Inflammatory macrophage treated with lipopolysaccharide for 4 hours (primary cell): ENCODE measurements at places on chromosomes 3 and 15.

GRCh38 chr3:4838621-4839022 is 140.6 kb upstream of the BHLHE40 start:
- DNase-seq: no peak

GRCh38 chr15:42063122-42063848 is 31.1 kb downstream of the PLA2G4D start:
- no peak for DNase-seq

- DNase-seq: no peak
These were observed 32.1 kb upstream of the WDR72 start for GRCh38 chr15:53791581-53791980.

- peak; percentile 26 for DNase-seq
These were observed 70.6 kb downstream of the GOLIM4 start for GRCh38 chr3:168025076-168025475.

DNA sequence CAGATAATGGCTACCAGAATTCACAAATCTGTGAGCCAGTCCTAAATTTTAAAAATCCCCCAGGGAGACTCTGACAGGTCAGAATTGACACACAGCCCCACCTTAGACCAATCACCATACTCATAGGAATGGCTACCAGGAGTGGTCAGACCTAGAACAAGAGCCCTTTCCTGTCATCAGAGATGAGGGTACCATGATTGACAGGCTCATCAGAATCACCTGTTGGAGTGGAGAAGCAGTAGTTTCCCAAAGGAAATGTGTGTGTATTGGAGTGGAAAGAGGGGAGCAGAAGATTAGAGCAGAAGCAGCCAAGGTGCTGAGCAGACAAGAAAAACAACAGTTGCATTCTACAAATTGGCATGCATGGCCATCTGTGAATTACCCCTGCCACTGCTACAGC is 27.0 kb upstream of the SSR3 start:
- DNase-seq: no peak

DNA sequence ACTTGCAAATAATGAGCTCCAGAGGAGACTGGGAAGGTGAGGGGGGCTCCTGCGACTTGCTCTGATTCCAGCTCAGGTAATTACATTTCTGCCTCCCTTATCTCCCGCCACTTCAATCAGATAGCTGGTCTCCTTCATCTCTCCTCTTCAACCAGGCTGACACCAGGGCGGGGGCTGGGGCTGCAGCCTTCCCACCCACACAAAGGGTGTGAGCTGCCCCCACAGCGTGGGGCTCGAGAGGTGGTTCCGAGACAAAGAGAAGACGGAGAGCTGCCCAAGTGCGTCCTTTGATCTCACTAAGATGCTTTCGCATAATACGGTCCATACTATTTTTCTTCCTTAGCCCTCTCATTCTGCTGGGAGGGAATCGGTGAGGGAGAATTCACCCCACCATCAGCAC is 139.7 kb downstream of the NSMCE3 start:
- DNase-seq: no peak

- DNase-seq: no peak
These were observed 5.9 kb downstream of the BCL2L10 start for GRCh38 chr15:52106641-52107040.

DNA sequence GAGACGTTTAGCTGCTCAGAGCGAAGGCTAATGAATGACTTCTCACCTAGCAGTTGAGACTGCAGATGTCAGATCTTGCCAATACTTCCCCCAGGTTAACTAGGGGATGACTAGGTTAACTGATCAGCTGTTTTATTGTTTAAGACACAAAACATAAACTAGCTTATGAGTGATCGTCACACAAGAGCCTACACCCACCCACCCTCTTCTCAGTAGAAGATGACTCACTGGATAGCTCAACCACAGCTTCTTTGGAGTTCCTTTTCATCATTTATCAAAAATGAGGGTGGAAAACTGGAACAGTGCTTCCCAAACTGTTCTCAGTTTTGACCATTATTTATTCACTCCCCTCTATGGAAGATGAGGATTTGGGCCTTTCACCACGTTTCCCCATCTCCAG is 25.2 kb downstream of the GASK1A start:
- DNase-seq: peak; percentile 50

- DNase-seq: no peak
These were observed 520.1 kb downstream of the FGF12 start for GRCh38 chr3:192207239-192207638.
